ENCODE measurements at places on chromosomes 3 and 15. TPM values are rescaled to one million over a fixed set of nuclear protein-coding genes. Genes with fewer than 3 reads are reported as not detected.

DNA sequence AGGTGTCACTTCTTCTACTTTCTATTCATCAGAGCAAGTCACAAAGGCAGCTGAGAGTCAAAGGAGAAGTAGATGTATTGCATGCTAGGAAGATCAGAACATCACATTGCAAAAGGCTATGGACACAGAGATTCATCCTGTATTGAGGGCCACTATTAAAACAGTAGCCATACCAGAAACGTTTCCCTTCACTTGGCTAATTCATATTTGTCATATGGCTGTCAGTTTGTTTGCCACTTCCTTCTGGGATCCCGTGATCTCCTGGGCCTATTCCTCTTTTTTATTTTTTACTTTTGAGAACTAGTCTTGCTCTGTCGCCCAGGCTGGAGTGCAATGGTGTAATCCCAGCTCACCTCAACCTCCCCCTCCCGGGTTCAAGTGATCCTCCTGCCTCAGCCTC lies 184.0 kb upstream of the SATB1 start:
- no peak for DNase-seq

- DNase-seq = no peak
Observed at GRCh38 chr3:177820683-177821316, 623.5 kb upstream of the TBL1XR1 start.

- no peak for DNase-seq
Observed at GRCh38 chr15:65087411-65087810, 10.9 kb downstream of the KBTBD13 start.

Gene MINAR1
- 0.14 TPM for total RNA-seq

DNA sequence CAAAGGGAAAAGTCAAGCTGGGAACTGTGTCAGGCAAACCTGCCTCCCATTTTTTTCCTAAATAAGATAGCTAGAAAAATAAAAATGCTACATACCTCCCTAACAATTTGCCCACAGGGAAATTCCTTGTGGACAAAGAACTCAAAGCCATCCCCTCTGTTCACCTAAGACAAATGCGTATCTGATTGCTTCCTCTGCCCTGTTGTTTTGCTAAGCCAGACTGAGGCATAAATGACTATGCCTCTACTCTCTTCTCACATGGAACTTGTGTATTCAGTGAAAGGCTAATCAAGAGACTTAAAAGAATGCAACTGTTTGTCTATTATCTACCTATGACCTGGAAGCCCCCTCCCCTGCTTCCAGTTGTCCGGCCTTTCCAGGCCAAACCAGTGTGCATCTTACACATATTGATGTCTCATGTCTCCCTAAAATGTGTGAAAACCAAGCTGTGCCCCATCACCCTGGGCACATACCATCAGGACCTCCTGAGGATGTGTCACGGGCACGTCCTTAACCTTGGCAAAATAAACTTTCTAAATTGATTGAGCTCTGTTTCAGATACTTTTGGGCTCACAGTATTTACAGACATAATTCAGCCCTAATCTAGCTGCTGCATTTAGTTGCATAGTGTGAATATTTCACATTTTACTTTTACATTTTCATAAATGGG lies 15.8 kb downstream of the CHD2 start:
- no peak for DNase-seq

Gene CHRFAM7A
- 0.62 TPM for total RNA-seq

Measured in heart left ventricle (tissue), 16 donors.